Tibial nerve (tissue), 4 donors: ENCODE measurements at places on chromosomes 7 and 10. TPM values are rescaled to one million over a fixed set of nuclear protein-coding genes. Genes with fewer than 3 reads are reported as not detected.

OR2A1 gene
- total RNA-seq = 0.60 TPM

STOX1 gene
- total RNA-seq = 3.5 TPM

SLC26A3 gene
- total RNA-seq = not detected

- DNase-seq = no peak
These were observed 38.8 kb downstream of the FIGNL1 start for GRCh38 chr7:50411332-50411731.

DNA sequence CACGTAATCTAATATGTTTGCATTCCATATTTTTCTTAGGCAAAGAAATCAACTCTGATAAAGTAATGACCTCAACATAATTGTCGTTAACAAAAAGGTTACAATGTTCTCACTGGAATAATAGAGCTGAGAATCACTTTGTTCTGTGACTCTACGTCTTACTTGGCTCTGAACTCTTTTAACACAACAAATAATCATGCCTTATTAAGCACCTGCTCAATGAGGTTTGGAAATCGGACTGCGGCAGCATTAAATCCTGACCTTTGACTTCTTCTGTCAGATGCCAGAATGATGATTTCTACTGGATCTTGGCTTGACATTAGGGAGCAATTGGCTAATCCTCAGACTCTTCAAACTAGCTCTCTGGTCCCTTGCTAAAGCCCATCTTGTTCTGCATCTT lies 233.6 kb downstream of the SEMA3D start:
- no peak for DNase-seq

DNA sequence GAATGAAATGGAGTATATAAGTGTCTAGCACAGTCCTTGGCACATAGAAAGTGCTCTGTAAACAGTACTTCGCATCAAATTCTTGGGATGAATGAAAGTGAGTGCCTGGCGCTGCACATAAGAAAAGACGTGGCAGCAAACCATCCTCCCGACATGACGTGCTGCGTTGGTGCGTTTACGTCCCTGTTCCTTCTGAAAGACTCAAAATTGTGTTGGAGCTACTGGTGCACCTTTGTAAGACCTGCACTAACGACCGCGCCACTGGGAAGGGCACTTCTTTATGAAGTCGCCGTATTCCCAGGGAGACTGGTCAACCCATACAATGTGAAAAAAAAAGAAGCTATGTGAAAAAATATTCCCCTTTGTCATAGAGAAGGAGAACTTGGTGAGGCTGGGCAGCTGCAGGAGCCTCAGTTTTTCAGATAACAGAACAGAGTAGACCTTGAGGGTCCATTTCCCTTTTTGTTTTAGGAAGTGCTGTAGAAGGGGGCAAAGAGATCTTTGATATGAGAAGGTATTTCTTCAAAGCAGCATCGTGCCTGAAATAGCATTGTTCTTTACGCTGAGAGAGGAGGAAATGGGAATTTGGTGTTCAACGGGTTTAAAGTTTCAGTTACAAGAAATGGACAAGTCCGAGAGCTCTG lies 91.7 kb downstream of the PTPRE start:
- no peak for DNase-seq

DNA sequence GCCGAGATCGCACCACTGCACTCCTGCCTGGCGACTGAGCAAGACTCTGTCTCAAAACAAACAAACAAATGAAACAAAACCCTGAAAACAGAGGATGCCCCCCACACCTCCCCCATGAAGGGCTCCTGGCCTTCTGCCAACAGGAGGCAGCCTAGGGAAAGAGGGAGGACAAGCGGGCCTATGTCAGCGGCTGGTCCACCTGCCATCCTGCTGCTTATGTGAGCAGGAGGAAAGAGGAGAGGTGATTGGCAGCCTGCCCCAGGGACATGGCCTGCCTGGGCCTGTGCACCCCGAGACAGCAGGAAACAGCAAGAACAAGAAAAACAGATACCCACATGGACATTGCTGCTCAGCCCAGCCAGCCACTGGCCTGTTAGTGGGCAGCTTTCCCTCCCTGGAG lies 9.1 kb upstream of the ZNF316 start:
- DNase-seq = no peak

DEPP1 gene
- 530 TPM for total RNA-seq

PON3 gene
- 3.1 TPM for total RNA-seq

DNA sequence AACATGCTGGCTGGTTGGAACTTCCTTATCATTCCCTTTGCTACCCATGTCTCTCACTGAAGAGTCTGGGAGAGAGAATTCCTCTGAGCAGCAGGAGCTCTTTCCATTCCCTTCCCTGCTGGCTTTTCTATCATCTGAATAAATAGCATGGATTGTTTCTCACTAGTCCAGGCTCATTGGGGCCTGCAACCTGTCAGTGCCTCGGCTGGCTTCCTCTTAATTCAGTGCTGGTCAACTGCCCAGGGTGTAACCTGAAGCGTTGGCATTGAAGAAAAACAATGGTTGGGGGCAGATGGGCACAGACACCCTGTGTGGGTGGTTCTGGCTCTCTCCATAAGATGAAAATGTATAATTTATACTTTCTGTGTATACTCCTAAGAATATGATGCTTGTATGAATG lies 155.6 kb downstream of the ANLN start:
- DNase-seq = no peak

BLNK gene
- 16.4 TPM for total RNA-seq

DNA sequence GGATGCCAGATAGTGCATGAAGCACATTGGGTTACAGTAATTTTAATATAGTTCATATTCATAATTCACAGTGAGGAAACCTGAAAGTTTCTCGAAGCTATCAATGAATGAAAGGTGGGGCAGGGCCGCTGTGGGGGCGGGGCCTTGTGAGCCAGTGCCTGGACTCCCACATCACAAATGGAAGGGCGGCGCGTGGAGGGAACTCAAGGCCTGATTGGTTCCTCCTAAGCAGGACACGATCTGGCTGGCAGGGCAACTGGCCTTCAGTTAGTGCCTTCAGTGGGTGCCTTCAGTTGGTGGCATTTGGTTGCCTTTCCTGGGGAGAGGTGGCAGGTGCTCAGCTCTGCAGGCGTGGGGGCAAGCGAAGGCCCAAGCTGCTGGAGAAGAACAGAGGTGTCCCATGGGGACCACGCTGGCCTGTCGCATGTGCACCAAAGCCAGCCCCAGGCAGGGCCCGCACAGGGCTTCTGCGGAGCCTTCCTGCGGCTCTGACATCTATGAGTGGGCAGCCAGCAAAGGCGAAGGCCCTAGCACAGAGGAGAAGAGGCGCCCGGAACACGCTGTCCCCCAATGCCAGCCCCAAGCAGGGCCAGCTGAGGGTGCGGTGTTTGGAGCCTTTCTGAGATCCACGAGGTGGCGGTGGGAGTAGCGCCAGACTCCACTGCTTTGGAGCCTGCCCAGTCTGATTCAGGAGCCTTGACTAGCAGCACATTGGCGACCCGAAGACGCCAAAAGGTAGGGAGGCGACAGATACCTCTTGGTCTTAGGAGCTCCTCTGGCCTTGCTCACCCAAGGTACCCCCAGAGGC lies 118.0 kb upstream of the PDSS1 start:
- DNase-seq = no peak

DNA sequence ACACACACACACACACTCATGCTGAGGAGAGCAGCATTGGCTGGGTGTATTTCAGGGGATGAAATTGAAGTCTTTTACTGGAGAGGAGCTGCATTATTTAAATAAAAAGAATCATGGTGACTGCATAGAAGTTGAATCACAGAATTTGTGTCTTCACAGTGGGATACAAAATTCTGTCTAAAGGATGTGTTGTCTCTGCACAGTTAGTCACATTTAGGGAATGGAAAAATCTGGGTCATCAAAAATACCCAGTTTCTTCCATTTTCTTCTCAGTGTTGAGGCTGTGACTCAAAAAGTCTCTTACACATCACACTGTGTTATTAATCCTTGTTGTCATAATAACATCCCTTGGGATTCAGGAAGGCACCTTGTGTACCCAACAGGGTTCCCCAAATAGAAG lies 10.9 kb downstream of the PAPSS2 start:
- DNase-seq = no peak

DNA sequence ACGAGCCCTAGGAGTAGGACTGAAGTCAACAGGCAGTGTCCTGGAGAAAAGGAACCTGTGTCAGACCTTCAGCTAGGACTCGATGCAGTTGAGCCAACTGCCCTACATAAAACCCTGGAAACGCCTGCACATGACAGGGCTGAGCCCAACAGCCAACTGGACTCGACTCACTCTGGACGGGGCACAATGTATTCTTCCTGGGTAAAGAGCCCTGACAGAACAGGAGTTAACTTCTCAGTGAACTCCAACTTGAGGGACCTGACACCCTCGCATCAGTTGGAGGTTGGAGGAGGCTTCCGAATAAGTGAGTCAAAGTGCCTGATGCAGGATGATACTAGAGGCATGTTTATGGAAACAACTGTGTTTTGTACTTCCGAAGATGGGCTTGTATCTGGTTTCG lies 93.5 kb downstream of the KMT2E start:
- DNase-seq = no peak

DNA sequence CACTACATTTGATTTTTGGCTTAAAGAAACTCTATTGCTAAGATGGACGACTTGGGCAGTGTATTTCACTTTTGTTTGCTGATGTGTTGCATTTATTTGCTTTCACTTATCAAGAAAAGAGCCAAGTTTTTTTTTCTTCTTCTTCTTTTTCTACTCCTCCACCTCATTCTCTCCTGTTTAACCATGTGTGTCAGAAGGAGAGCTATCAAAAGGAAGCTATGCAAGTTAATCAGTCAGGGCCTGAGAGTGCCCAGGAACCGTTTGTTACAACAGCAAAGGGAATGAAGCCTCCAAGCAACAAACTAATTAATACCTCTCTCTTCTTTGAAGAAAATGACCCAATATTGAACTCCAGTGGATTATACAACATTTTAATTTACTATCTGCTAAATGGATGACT lies 299.3 kb downstream of the GRM8 start:
- no peak for DNase-seq

DNA sequence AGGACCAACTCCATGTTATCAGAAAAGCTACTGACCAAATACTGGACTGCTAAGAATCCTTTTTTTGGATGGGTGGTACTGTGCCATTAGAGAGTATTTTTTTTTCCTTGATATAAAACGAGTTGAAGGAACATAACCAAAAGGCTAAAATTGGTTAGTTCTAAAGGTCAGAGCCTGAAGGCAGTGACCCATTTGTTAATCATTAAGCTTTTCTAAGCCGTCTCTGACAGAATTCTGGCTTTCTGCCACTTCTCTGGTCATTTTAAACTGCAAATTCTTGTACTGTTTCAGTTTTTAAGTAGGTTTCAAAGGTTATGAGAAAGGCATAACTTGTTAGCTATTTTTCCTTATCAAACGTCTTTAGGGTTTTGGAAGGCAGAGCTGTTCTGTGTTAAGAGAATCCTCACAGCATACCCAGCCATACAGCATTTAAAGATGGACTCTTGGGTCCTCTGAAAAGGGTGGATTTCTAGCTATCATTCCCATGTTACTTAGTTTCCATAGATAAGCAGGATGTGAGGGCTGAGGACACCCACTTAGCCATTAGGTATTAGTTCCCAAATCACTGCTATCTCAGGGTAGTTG lies 196.8 kb downstream of the RNLS start:
- DNase-seq = no peak

MORN4 gene
- 3.7 TPM for total RNA-seq

STEAP1B gene
- 4.2 TPM for total RNA-seq

GRCh38 chr10:51585742-51586141 lies 113.7 kb downstream of the CSTF2T start:
- no peak for DNase-seq

- DNase-seq = no peak
These were observed 9.2 kb upstream of the ZNF22 start for GRCh38 chr10:44991571-44991970.

DNA sequence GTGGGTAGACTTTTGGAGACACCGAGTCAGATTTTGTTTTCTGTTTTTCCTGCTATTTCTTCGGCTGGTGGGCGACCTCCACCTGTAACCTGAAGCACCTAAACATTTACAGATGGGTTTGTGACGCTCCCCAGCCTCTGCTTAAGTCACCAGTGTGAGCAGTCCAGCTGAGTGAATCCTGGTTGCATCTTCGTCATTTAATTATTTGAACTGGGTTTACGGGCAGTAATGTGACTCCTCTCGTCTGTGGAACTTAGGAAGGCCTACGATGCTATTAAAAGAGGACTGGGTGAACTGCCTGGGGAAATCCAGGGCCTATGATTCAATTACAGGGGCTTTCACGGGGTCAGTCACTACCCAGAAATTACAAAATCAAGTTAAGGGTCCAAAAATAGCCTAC lies 52.5 kb downstream of the WNT2 start:
- DNase-seq = no peak

KIAA1549 gene
- 1.6 TPM for total RNA-seq

ELAPOR2 gene
- total RNA-seq = 16.5 TPM

GRCh38 chr10:17805921-17806577 lies 3.1 kb upstream of the MRC1 start:
- no peak for DNase-seq

GRCh38 chr7:151631570-151631952 lies 111.9 kb upstream of the RHEB start:
- DNase-seq = no peak

GRCh38 chr7:151816562-151817314 lies 60.2 kb downstream of the PRKAG2 start:
- DNase-seq = no peak

PLPP4 gene
- not detected for total RNA-seq

CYP2C19 gene
- total RNA-seq = not detected

SLIT1 gene
- total RNA-seq = 0.78 TPM

- no peak for DNase-seq
These were observed 37.6 kb downstream of the GET4 start for GRCh38 chr7:913736-914520.

RBP3 gene
- total RNA-seq = not detected

GRCh38 chr10:16832351-16833080 lies 15.3 kb upstream of the RSU1 start:
- DNase-seq = no peak

DNA sequence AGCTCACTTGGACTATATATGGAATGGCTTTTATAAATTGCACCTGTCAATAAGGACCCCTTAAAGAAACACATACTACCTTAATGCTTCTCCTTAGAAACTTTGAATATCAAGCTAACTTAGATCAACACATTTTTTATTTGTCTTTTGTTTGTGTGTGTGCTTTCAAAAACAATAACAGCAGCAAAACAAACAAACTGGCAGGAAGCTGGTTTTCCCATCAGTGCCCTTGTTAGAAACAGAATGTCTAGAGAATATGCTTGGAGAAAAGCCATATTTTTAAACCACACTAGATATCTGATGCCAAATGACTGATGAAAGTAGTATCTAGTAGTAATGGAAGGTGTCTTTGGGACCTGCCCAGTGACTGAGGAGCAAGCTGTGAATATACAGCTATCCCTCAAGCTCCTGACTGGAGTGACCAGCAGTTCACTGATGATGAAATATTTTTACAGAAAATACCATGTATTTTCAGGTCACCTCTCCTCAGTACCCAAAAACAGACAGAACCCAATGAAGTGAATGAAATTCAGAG lies 1.0 kb downstream of the PDE1C start:
- no peak for DNase-seq

DNA sequence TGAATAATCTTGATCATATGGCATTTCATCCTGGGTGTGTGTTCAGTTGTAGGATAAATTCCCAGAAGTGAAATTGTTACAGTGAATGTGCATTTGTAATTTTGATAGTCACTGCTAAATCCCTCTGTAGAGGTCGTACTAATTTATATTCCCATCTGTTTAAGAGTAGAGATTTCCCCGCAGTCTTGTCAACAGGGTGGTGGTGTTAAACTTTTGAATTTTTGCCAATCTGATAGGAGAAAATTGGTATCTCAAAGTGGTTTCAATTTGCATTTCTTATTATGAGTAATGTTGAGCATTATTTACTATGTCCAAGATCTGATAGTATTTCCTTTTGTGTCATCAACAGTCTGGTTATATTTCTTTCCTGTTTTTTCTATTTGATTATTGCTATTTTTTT lies 101.7 kb downstream of the AUTS2 start:
- no peak for DNase-seq

GRCh38 chr7:115672024-115672423 lies 358.5 kb downstream of the TFEC start:
- no peak for DNase-seq

GNAI1 gene
- total RNA-seq = 30.0 TPM
